ENCODE measurements at places on chromosomes 16 and 17. TPM values are rescaled to one million over a fixed set of nuclear protein-coding genes. Genes with fewer than 3 reads are reported as not detected.

PIRT gene
- not detected for total RNA-seq

COG1 gene
- total RNA-seq, result 35.0 TPM

SPN gene
- total RNA-seq, result 79.5 TPM

SLC5A2 gene
- total RNA-seq, result 2.3 TPM

OR3A3 gene
- total RNA-seq, result not detected

RAB37 gene
- 61.3 TPM for total RNA-seq

TNFRSF17 gene
- not detected for total RNA-seq

STX4 gene
- 77.9 TPM for total RNA-seq

ZNF469 gene
- total RNA-seq, result 0.69 TPM

TMEM92 gene
- not detected for total RNA-seq

ZP2 gene
- total RNA-seq, result not detected

ITGAD gene
- total RNA-seq, result 0.24 TPM

FGF11 gene
- total RNA-seq, result 2.8 TPM

KRTAP2-3 gene
- total RNA-seq, result not detected

SETD1A gene
- 47.2 TPM for total RNA-seq

CCR7 gene
- 228 TPM for total RNA-seq

GRIN2A gene
- not detected for total RNA-seq

RNPS1 gene
- total RNA-seq, result 136 TPM

KRT31 gene
- total RNA-seq, result not detected

LRRC37A2 gene
- total RNA-seq, result 27.2 TPM

CCL15 gene
- total RNA-seq, result not detected

UBALD2 gene
- total RNA-seq, result 103 TPM

TBX6 gene
- total RNA-seq, result 1.6 TPM

ADAD2 gene
- total RNA-seq, result not detected

PDE6G gene
- total RNA-seq, result 1.3 TPM

EFCAB5 gene
- total RNA-seq, result 1.1 TPM

CA5A gene
- not detected for total RNA-seq

ITGAL gene
- total RNA-seq, result 463 TPM

All from naive thymus-derived CD4-positive, alpha-beta T cell (primary cell).